Fibroblast of lung (primary cell): ENCODE measurements at places on chromosomes 7 and 10.

DNA sequence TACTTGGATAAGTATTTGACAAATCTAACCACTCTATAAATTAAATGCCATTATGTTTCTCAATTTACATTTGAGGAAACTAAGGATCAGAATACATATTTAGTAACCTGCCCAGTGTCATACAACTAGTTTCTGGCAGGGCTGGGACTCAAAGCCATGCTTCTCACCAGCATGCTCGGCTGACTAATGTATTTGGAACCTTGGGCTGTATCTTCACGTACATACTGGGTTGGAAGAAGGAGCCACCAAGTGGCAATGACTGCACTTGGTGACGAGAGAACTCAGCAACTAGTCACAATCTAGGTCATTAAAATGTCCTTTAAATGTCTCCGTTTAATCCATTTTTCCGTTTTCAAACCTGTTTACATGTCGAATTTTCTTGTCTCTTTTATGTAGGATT lies 42.9 kb downstream of the CHRM2 start:
- peak; percentile 8 for DNase-seq

DNA sequence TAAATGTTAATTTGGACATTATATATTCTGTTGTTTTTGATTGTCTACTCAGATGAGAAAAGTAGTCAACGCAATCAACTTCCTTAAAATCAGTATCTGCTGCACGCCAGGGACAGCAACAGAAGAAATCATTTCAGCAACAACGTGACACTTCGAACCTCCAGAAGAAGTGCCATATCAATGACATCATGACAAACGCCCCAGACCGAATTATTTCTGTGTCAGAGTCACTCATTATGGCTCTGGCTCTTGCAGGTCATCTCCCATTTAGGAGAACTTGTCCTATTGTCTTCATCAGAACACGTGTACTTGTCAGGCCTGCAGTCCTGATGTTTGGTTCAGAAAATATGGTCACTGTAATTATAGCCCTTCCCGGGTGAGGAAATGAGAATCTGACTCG lies 276.3 kb downstream of the ADARB2 start:
- no peak for DNase-seq

GRCh38 chr7:43198599-43199090 lies 86.2 kb downstream of the HECW1 start:
- no peak for DNase-seq

DNA sequence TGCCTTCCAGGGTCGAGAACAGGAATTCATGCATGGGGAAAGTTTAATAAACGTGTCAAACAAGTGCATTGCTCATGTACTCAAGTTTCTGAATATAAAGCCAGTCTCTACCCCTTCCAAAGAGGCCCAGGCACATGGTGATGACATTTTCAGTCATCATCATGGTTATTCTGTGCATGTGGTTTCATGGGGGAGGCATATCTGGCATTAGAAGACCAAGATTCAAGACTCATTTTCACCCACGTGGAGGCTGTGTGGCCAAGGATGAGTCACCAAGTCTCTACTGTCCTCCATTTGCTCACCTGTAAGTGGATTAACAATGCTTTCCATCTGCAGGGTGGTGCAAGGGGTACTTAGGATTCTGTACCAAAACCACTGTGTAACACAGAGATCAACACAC lies 34.0 kb upstream of the CNPY1 start:
- no peak for DNase-seq

DNA sequence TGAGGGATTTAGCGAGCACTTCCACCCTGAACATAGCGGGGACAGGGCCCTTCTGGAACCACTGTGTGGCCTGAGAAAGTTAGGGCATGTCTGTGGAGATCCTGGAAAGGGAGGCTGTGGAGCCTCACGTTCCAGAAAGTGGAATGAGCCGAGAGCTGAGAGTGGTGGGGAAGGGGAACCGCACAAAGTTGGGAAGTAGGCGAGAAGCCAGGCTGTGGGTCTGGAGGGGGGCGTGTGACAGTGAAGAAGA lies 10.4 kb upstream of the PAX2 start:
- DNase-seq = no peak

GRCh38 chr10:88028072-88028471 lies 164.6 kb downstream of the PTEN start:
- DNase-seq = no peak

DNA sequence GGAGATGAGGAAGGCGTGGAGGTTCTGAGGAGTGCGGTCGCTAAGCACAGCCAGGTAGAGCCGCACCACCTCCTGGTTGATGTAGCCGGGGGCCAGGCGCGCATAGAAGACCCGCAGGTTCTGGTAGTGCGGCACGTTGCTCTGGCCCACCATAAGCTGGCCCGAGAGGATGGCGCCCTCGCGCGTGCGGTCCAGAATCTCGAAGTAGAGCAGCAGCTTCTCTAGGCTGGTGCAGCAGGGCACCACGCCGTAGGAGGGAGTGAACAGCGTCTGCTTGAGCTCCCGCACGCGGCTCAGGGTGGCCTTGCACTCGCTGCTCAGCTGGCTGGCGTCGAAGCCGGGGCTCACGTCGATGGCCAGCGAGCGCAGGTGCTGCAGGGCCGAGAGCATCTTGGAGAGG lies 77.8 kb upstream of the TNRC18 start:
- DNase-seq = no peak

GRCh38 chr7:118214833-118215182 lies 9.7 kb upstream of the ANKRD7 start:
- DNase-seq = no peak

- DNase-seq = peak; percentile 97
Measured at GRCh38 chr7:81155654-81156373, 237.0 kb upstream of the SEMA3C start.

DNA sequence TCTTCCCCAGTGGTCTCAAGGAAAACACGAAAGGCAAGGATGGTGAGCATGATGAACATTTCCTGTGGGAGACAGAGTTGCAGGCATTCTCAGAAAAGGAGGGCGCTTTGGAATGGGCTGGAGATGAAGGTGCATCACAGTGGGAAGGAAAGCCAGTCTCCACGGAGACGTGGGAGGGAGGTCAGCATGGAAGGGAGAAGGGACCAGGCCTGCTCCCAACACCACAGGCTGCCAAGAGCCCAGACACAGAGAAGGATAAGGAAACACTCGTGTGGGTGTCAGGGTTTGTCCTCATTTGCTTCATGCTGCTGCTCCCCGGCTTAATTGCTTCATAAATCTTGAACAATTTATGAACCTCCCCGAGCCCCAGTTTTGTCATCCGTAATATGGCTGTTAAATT lies 231.5 kb upstream of the ZNF32 start:
- no peak for DNase-seq

- no peak for DNase-seq
Measured at GRCh38 chr7:45718464-45719330, 144.5 kb downstream of the ADCY1 start.

- peak; percentile 72 for DNase-seq
Measured at GRCh38 chr10:61452655-61453641, at the start of gene TMEM26. TMEM26 (minus strand) TSS chr10:61453381; CDS start chr10:61453081, 300 bp downstream.

DNA sequence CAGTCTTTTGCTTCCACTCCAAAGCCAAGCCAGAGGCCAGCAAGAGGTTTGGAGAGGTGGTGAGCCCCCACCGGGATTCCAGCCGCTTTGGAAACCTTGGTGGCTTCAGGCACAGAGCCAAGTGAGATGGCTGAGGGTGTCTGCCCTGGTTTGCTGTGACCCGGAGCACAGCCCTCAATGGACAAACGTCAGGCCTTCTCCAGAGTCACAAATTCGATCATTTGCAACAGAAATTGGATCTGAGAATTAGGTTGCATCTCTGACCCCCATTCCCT lies 885 bp upstream of the NKX1-2 start:
- no peak for DNase-seq
